SK-N-SH (cell line): ENCODE measurements at places on chromosomes 13 and 19.

GRCh38 chr13:22064854-22065620, 394.2 kb downstream of the FGF9 start:
- no peak for DNase-seq

GRCh38 chr13:107367258-107367657, 799.3 kb upstream of the ARGLU1 start:
- no peak for DNase-seq

DNA sequence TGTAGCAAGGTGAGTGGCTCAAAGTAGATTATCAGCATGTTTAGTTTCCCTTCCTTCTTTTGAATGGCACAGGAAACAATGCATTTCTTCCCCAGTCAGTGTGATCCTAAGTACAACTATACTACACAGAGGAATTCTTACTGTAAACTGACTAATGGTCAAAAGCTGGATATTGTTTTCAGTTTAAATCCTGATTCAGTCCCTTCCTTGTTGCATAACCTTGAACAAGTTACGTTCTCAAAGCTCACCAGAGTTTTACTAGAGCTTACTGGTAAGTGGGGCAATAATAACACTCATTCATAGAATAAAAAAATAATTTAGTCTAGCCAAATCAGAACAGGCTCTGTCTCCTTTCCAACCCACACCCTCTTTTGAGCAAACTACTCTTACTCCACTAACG, 180.1 kb downstream of the POSTN start:
- no peak for DNase-seq

DNA sequence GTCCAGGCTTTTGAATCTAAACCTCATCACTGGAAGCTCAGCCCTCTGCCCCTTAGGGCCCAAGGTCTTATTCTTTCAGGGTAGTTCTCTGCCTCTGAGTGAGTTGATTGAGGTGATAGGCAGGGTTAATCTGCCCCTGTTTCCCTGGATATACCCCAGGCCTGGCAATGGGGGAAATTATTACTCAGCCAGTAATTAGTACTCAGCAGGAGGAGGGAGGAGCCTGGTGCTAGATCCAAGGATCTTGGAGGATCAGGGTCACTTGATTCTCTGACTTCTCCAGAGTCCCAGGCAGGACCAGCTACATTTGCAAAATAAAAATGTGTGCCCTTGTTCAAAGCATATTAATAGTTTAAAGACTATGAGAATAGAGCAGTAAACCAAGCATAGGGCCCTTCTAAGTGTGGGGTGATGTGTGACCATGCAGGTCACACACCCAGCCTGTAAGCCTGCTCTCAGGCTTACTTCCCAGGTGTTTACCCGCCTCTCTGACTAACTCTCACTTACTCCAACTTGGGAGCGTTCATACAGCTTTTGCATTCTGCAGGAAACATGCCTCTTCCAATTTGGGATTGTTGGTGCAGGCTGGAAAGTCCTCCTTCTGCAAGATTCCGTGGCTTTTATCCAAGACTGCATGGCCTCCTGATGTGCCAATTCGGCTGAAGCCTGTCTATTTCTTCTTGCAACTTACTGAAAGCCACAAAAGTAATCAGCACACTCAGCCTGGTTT, 7.9 kb upstream of the STK24 start:
- no peak for DNase-seq

GRCh38 chr13:107641574-107641973, 573.8 kb downstream of the LIG4 start:
- no peak for DNase-seq

DNA sequence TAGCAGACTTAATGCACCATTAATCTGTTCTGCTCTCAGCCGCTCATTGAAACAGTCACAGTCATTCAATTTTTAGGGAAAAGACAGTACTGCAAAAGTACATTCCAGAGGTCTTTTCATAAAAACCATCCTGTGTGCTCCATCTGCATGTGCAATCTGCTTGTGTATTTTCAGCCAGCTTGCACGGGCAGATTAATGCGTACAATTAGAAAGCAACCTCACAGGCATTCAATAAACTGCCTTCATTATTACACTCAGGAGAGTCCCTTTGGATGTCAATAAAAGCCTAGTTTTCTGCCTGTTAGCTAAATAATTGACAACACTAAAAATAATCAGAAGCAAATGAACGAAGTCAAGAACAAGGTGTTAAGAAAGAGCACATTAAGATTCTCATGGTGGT, 41.9 kb downstream of the EPSTI1 start:
- no peak for DNase-seq

GRCh38 chr13:40271931-40272775, 394.3 kb downstream of the FOXO1 start:
- no peak for DNase-seq

- no peak for DNase-seq
Observed at GRCh38 chr13:21318891-21319532, 140.1 kb downstream of the ZDHHC20 start.

GRCh38 chr19:13022859-13023636, 27.8 kb downstream of the NFIX start:
- peak; percentile 87 for DNase-seq

DNA sequence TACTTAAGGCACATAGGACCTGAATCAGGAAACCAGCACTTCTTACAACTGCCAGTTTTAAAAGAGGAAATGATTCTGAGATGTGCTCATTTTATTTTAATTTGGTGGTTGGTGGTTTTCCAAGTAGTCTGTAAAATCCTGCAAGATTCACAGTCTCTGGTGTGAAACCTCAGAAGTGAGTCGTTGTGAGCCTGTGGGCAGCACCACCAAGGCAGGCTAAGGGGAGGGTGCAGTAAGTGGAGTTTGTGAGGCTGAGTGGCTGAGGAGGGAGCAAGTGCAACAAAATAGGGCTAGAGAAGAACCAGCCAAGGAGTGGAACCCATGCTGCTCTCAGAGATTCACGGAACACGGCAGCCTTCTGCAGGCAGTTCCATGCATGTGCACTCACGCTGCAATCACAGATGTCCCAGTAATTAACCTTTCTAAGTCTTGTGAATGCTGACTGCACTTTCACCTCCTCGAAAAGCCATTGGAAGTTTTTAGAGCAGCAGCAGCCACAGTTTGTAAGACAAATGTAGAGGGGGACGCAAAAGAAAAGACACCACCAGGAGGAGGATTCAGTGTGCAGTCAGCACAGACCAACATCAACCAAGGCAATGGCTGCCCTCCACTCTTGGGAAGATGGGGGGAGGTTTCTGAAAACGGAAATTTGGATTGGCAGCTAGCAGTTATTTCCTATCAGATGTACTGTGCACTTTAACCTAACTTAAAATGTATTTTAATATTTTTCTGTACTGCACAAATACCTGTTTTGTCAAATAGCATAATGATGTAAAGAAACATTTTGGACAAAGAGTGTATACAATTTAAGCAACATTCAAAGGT, 44.9 kb downstream of the ESD start:
- no peak for DNase-seq

- no peak for DNase-seq
Observed at GRCh38 chr13:76024151-76024550, 388.0 kb downstream of the LMO7 start.

DNA sequence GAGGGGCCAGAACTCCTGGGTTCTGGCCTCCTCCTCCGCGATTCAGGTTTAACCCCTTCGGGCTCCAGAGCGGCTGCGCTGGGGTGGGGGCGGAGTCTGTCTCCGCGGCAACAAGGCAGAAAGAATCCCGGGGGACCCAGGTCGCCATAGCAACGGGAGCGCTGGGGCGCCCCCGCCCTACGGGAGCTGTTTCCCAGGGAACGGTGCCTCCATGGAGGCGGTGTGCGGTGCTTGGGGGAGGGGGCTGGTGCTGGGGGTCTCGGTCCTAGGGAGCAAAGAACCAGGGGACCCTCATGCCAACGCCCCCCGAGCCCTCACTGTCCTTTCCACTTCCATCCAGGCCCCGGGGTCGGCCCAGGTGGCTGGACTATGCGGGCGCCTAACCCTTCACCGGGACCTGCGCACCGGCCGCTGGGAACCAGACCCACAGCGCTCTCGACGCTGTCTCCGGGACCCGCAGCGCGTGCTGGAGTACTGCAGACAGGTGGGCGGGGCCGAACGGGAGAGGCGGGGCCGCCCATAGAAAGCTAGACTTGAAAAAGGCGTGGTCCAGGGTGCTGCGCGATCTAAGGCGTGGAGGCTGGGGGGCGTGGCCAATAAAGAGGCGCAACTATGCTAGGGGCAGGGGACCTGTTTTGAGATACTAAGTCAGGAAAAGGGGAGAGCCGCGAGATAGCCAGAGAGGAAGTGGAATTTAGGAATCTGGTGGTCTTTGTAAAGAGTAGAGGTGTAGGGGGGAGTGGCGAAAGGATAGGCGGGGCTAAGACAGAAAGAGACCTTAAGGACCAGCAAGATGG, 1.2 kb downstream of the APLP1 start:
- peak; percentile 89 for DNase-seq

GRCh38 chr13:114144606-114145244, 12.3 kb upstream of the RASA3 start:
- DNase-seq = no peak

GRCh38 chr13:102862624-102863210, 16.9 kb downstream of the ERCC5 start:
- no peak for DNase-seq

DNA sequence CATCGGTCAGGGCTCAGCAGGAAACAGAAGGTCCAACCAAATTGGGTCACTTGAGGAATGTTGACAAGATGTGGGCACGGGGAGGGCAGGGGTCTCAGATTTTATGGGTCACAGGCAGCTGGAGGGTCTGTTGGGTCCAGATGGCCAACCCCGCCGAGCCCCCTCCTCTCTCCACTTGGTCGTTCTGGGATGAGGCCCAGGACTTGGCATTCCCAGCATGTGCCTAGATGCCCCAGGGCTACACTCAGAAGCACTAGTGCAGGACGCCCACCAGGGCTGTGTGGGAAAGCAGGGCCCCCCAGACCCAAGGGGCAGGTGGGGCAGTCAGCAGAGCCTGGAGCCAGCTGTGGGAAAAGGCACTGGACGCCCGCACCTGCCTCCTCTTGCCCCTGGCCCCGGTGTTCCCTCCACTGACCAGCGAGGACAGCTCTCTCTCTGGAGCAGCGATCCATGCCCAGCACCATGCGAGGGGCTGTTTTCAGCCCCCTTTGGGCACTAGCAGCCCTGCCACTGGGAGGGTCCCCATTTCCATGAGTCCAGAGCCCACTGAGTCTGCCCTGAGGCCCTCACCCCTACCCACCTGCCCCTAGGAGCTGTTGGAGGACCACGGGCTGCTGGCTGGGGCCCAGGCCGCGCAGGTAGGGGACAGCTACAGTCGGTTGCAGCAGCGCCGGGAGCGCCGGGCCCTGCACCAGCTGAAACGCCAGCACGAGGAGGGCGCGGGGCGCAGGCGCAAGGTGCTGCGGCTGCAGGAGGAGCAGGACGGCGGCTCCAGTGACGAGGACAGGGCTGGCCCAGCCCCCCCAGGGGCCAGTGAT, 26.0 kb downstream of the DHX34 start:
- no peak for DNase-seq

DNA sequence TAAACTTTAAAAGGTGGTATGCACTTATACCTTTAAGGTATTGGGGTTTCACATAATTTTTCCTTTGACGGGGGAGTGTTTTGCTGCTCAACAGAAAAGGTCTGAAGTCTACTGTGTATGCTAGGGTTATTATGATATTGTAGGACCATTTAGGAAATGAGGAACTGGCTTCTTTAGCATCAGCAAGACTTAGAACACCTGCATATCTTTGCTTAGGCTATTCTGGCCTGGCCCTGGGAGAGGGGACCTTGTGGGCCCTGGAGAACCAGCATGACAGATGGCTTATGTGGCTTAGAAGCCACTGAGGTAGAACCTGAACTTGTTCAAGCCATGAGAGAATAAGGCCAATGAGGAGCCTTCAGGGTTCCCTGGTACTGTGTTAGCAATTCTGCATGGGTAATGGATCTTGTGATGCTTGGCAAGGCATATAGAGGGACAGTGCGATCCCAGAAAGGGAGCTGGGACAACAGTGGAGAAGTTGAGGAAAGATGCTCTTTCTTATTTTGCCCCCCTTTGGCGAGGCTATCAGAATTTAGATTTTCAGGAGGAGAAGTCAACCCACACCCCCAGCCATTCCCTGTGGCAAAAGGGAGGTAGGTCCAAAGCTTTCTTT, 4.3 kb downstream of the RGCC start:
- no peak for DNase-seq

DNA sequence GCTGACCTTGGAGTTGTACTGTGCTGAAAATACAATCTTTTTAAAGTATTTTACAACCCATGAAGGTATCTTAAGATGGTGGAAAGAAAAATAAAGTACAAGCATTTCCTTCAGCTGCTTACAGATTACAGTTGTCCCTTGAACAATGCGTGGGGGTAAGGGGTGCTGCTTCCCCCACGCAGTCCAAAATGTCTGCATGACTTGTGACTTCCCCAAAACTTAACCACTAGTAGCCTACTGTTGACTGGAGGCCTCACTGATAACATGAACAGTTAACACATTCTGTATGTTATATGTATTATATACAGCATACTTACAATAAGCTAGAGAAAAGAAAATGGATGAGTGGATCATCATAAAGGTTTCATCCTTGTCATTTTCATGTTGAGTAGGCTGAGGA, 45.3 kb upstream of the ZNF599 start:
- DNase-seq = no peak
